ENCODE measurements at places on chromosomes 16 and 17.

GRCh38 chr17:292016-292415 is 60.6 kb downstream of the RPH3AL start:
- no peak for DNase-seq

GRCh38 chr17:32484041-32484461 is 2.7 kb upstream of the CDK5R1 start:
- DNase-seq: no peak

DNA sequence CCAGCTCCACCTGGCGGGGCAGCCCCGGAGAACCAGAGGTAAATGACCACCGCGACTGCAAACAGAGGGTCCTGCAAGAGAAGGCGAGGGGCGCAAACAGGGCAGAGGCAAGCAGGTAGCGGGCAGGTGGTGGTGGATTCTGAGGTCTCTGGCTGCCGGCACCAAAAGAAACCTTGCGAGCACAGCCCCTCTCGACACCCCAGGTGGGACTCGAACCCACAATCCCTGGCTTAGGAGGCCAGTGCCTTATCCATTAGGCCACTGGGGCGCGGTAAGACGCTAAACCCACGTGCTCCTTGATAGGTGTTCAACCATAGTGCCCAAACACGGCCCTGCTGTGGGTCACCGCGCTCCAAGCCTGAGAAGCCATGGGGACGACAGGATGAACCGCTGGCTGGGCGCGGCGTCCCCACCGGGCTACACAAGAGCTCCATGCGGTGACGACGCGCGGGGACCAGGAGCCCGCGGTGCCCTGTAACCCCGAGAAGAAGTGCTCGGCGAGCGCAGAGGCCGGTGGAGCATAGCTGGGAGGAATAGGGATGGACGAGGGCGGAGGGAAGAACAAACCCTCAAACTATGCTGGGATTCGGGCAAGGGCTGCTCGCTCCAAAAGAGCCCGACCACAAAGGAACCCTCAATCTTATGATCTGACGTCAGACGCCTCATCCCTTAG is 12.4 kb downstream of the ATP5PD start:
- DNase-seq: peak; percentile 65

DNA sequence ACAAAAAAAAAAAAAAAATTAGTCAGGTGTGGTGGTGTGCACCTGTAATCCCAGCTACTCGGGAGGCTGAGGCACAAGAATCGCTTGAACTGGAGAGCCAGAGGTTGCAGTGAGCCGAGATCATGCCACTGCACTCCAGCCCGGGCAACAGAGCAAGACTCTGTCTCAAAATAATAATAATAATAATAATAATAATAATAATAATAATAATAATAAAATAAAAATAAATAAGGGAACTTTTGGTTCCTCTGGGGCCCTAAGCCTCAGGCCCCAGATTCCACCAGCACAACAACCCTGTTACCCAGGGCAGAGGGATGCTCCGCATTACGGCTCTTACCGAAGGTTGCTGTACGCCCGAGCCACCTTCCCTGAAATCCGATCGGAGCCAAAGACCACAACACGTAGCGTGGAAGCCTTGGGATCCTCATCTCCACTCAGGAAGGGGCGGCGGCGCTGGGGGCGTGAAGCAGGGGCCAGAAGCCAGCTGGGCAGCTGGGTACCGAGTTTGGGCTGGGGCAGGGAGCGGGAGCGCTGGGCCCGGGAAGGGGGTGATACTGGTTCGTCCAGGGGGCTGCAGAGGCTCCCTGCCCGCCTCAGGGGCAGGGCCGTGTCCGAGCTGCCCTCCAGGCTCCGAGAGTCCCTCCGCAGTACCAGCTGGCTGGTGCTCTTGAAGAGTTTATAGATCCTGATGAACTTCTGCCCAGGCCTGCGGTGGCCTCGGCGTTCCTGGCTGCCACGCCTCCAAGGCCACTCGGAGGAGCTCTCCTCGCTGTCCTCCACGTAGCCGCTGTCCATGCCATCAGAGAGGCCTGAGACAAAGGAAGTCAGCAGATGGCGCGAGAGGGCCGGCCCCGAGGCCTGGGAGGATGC is 20.6 kb upstream of the PIK3R6 start:
- no peak for DNase-seq

DNA sequence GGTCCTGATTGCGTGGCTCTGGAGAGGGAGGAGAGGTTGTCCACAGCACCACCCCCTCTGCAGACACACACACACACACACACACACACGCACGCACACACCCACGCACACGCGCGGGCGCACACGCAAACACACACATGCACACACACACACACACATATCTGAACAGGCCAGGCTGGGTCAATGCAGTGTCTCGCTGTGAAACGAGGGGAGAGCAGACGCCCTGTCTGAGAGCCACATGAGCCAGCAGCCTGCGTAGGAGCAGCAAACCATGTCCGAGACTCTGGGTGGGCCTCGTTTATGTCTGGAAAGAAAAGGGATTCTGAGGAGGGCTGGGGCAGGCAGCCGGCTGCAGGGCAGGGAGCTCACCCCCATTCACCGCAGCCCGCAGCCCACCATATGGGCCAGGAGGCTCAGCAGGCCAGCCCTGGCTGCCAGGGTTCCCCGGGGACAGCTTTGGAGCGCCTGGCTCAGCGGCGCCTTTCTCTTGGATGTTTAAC is 93.3 kb upstream of the TNRC6C start:
- DNase-seq: no peak

DNA sequence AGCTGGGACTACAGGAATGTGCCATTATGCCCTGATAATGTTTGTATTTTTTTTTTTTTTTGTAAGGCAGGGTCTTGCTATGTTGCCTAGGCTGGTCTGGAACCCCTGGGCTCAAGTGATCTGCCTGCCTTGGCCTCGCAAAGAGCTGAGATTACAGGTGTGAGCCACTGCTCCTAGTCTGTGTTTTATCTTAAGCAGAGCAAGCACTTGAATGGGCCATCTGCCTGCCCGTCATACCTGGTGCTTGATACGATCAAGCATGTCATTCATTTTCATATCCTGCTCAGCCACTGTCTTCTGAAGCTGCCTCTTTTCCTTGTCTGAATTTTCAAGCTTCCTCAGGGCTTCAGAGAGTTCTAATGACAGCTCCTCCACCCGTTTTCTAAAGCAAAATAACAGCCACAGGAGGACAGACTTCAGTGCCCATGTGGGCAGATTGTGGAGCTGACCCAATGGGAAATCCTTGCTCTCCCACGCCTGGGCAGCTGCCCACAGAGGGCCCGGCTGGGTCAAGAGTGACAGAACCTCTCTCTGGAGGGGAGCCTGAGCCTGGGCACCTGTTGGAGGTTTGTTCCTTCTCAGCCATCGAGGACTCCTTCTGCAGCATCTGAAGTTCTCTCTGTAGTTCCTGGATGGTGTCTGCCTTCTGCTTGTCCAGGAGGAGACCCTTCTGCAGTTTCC is 36.5 kb downstream of the DHX38 start:
- DNase-seq: no peak

DNA sequence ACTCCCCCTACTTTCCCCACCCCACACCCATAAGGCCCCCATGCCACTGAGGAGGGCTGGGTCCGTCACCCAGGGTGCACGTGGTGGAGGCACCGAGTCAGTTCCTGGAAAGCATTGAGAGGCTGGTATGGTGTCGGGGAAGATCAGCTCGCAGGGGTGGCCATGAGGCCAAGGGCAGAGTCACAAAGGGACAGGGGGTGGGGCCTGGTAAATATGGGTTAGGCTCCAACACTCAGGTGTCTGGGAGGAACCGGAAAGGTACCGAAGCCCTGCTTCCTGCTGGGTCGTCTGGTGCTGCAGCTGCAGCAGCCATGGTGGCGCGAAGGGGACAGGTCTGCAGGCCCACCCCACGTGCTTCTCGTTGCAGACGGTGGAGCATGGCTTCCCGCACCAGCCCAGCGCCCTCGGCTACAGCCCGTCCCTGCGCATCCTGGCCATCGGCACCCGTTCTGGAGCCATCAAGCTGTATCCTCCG is 30.2 kb downstream of the LLGL2 start:
- no peak for DNase-seq

DNA sequence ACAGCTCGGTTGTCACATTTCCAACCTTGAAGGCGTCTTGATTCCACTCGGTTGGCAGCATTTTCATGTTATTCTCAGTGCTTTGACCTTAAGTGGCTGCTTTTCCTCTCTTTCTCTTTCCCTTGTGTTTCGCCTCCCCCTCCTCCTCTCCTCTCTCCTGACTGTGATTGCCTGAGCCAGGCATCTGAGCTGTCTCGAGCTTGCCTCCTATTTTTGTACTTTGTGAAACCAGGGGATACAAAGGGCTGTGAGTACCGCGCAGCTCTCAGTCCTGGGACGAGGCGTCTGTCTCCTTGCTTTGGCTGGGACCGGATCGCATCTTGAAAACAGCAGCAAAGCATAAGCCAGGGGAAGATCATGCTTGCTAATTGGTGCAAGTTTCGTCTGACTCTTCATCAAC is 48.8 kb upstream of the SDK2 start:
- DNase-seq: no peak

GRCh38 chr16:50102051-50102746 is 36.4 kb downstream of the HEATR3 start:
- no peak for DNase-seq

GRCh38 chr17:44661835-44662234 is 5.6 kb downstream of the MEIOC start:
- DNase-seq: no peak

DNA sequence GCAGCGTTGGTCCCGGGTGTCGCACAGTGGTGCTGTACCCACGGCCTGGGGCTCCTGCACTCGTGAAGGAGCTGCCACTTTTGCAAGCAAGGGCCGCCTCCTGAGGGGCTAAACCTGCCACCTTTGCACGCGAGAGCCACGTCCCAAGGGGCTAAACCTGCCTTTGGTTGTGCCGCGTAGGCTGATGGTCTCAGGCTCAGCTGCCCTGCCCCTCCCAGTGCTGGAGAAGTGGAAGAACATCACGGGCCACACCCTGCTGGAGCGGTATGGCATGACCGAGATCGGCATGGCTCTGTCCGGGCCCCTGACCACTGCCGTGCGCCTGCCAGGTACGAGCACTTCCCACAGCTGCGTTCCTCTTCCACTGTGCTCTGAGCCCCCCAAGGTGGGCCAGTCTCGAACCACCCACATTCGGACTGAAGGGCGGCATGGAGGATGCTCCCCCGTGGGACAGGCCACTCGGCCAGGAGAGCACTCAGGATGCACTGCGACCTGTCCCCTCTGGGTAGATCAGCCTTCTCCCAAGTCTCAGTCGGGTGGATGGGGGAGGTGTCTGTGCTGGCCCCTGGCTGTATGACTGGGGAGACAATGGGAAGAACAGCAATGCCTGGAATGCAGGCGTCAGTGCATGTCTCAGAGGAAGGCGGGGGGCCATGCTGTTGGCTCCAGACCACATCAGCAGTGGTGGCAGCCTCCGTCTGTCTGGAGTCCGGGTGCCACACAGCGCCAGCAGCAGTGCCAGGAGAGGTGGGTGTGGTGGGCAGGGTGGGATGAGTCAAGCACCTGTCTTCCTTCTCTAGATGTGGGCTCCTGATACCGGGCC is 20.7 kb downstream of the ACSF3 start:
- no peak for DNase-seq

DNA sequence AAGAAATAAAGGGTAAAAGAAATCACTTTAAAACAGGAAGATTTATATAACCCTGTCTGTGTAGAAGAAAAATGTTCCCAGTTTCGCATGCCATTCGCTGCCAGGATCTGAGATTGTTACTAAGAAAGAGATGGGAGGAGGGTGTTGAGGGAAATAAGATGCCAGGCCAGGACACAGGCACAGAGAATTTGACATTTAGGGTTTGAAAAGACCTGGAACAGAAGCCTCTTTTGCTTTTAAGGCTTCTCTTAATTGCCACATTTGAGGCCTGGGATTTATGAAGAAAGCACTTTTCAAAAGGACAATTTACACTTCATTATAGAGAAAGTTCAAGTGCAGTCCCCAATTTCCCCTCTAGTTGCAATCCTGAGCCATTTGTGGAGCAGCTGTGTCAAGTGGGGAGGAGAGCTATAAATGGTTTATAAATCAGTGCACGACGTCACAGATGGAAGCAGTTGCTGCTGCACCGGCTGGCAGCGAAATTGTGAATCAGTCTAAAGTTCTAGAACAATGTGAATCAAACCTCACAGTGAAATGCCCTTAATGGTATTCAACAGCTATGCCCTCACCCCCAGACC is 26.5 kb upstream of the C16orf87 start:
- no peak for DNase-seq

DNA sequence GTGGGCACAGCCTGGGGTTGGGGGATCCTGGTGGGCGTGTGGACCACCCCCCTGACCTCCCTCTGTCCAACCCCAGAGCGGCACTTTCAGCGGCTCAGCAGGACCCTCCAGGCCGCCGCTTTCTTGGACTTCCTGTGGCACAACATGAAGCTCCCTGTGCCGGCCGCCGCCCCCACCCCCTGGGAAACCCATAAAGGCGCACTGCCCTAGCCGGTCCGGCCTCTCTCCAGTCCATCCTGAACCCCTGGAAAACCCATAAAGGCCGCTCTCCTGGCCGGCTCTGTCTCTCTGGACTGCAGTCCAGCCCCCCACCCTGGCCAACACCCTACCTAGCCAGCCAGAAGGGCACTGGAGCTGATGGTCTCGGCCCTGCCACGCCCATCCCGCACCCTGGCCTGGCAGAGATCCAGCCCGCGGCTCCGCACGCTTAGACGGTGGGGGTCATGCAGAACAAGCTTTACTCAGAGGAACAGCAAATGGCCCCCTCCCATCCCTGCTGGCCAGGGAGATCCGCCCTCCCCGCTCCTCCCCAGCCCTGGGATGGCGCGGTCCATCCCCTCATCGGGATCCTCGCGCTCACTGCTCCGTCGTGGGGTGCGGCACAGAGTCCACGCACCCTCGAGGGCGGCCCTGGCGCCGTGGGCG is 2.7 kb downstream of the NOXO1 start:
- DNase-seq: no peak

- DNase-seq: no peak
These were observed 1.6 kb downstream of the UNC119 start for GRCh38 chr17:28550858-28551257.

- no peak for DNase-seq
These were observed 25.1 kb upstream of the SLC47A1 start for GRCh38 chr17:19508577-19508867.

GRCh38 chr17:37182786-37183465 is 192.9 kb upstream of the C17orf78 start:
- DNase-seq: no peak

DNA sequence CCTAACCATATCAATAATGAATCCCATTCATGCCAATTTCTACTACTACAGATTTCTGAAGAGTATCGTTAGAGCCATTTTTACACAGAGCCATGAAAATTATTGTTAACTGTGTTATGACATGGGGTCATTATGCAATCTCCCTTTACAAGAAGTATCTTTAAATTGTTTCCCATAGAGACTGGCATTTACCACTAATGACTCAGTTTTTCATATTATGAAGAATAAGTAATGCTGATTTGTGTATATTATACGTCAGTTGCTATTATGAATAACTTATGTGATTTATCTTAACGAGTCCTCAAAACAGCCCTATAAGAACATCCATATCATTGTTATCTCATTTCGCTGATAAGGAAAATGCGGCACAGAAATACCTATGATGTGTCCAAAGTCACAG is 173.8 kb downstream of the KCNJ2 start:
- DNase-seq: no peak

Data from CD8-positive, alpha-beta memory T cell (primary cell).